Left hindlimb (tissue), 1 donor: ENCODE measurements at places on chromosomes 5 and 9.

- DNase-seq: no peak
Observed at GRCh38 chr5:166980666-166981065, 1310.8 kb upstream of the WWC1 start.

DNA sequence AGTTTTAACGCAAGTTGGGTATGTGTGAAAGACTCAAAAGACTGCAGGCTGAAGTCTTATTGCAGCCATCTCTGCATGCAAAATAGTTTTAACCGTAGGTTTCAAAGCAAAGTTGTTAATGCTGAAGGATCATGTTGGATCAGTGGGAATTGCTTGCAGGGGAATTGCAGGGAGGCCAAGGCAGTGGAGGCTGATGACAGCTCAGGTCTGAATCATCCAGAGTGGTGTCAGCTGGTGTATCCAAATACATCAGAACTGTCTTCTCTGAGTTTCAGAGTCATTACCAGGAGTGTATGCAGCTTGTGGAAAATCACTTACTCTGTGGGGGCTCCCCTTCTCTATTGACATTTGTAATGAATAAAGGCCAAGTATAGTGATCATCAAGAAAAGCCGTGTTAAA lies 435.7 kb downstream of the SH3GL2 start:
- no peak for DNase-seq

DNA sequence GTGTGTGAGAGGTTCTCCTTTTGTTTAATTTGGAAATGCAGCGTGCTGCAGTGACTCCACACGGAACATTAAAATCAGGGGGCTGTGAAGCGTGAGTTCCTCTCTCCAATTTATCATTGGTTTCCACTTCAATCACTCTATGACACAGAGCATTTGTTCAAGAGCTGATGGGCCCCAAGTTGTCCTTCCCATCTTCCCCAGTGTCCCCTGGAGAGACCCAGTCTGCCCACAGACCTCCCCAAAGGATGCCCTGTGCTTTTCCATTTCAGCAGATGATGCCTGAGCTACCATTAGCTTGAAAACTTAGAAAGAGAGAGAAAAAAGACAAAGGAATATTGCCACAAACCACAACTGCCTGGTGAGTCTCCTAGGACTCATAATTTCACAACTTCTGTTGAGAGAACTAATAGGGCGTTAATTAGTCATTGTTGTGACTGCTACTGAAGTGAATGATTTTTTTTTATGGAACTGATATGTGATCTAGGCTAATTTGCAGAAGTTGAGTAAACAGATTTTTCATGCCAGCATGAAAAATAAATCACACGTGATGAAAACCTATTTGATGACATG lies 772.7 kb downstream of the SEMA5A start:
- DNase-seq: no peak

- no peak for DNase-seq
Observed at GRCh38 chr9:126536131-126536530, 77.6 kb upstream of the LMX1B start.

GRCh38 chr5:171453056-171453725 lies 33.7 kb downstream of the FGF18 start:
- no peak for DNase-seq

DNA sequence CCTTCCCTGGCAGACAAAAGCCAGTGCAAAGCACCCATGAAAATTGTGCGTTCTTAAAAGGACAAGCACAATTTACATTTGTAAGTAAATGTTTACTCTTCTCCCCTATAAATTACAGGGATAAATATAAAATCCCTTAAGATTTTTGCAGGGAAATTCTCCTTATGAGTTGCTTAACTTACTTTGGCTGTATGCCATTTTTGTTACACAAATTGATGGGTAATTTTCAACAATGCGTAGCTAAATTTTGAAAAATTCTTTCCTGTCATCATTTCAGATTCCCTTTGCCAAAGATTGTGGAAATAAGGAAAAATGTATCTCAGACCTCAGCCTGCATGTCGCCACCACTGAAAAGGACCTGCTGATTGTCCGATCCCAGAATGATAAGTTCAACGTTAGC lies 64.2 kb upstream of the ITGA2 start:
- DNase-seq: no peak
